ENCODE measurements at places on chromosomes 5 and 9.

DNA sequence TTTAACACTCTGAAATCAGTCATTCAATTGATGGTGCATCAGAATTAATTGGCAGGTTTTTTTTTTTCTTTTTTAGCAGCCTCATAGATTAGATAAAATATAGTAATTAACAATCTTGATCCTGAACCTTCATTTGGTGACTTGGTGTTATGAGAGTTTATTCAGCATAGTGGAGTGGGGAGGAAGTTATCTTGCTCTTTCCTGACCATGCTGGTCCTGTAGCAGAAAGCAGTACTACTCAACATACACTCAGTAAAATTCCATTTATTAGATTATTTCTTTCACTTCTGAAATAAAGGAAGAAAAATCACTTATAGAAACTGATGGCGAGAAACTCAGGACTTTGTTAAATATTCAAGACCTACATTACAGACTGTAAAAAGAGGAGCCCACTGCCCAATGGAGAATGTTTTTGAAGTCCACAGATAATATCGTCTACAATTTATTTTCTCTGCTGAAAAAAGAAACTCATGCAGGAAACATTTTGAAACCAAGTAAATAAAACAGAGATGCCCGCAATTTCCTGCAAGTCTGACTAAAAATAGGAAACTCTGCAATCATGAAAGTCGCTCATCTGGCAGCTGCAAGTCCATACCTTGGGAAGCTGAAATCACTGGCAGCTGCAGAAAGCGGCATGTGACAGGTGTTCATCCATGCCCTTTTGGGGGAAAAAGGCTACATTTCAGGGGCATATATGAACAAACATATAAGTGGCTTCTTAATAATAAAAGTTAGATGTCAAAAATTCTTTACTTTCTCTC, 233.2 kb upstream of the RFX3 start:
- DNase-seq, result no peak

GRCh38 chr9:3007326-3007725, 163.4 kb upstream of the PUM3 start:
- no peak for DNase-seq

DNA sequence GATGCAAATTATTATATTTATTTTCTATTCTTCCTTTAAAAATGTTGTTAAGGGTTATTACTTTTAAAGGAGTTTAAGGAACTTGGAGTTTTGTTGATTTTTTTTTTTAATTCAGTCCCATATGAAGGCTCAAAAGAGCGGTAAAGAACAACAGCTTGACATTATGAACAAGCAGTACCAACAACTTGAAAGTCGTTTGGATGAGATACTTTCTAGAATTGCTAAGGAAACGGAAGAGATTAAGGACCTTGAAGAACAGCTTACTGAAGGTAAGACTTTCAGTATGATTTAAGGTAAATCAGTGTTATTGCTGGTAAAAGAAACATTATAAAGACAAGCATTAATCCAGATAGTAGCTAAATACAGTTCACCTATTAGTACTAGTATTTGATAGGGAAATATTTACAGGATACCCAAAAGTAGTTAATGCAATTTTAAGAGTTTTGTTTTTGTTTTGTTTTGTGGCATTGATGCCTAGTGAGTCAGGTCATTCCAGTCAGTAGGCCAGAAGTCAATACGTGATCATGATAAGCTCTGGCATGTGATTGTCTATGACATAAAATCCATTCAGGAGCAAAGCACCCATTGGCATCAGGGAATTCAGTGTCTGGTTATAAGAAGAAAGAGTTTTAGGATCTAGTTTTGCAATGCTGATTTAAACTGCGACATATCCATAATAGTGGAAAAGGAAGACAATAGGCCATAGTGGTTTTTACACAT, 49.2 kb downstream of the CNTRL start:
- no peak for DNase-seq

GRCh38 chr9:80070071-80070742, 498.4 kb downstream of the TLE4 start:
- DNase-seq, result no peak

GRCh38 chr9:75200892-75201470, 112.7 kb downstream of the OSTF1 start:
- no peak for DNase-seq

GRCh38 chr9:27413511-27414219, 110.4 kb upstream of the IFNK start:
- no peak for DNase-seq

- DNase-seq, result no peak
Measured at GRCh38 chr9:101574731-101575333, 19.9 kb downstream of the PPP3R2 start.

GRCh38 chr9:136576269-136576626, 30.4 kb upstream of the NOTCH1 start:
- no peak for DNase-seq
